ENCODE measurements at places on chromosomes 4 and X. TPM values are rescaled to one million over a fixed set of nuclear protein-coding genes. Genes with fewer than 3 reads are reported as not detected.

The LRCH2 gene
- not detected for total RNA-seq

The ZNF711 gene
- 0.30 TPM for total RNA-seq

The GPC3 gene
- total RNA-seq: 0.72 TPM

The PIR gene
- 2.4 TPM for total RNA-seq

The UCHL1 gene
- 1.5 TPM for total RNA-seq

- peaks cover 4% of the 10 kb centered on the region for H3K36me3 ChIP-seq
- no peaks in the 10 kb centered on the region for H3K27me3 ChIP-seq
- H3K4me1 ChIP-seq: peaks cover 6% of the 10 kb centered on the region
- DNase-seq: no peak
Observed at GRCh38 chr4:47562297-47562696, 77.2 kb downstream of the ATP10D start.

GRCh38 chr4:152045449-152045806 is 284.6 kb upstream of the GATB start:
- H3K36me3 ChIP-seq: peaks cover 7% of the 10 kb centered on the region
- DNase-seq: no peak
- H3K27me3 ChIP-seq: no peaks in the 10 kb centered on the region
- H3K4me1 ChIP-seq: no peaks in the 10 kb centered on the region
- H3K27ac ChIP-seq: no peak overlapping the region

DNA sequence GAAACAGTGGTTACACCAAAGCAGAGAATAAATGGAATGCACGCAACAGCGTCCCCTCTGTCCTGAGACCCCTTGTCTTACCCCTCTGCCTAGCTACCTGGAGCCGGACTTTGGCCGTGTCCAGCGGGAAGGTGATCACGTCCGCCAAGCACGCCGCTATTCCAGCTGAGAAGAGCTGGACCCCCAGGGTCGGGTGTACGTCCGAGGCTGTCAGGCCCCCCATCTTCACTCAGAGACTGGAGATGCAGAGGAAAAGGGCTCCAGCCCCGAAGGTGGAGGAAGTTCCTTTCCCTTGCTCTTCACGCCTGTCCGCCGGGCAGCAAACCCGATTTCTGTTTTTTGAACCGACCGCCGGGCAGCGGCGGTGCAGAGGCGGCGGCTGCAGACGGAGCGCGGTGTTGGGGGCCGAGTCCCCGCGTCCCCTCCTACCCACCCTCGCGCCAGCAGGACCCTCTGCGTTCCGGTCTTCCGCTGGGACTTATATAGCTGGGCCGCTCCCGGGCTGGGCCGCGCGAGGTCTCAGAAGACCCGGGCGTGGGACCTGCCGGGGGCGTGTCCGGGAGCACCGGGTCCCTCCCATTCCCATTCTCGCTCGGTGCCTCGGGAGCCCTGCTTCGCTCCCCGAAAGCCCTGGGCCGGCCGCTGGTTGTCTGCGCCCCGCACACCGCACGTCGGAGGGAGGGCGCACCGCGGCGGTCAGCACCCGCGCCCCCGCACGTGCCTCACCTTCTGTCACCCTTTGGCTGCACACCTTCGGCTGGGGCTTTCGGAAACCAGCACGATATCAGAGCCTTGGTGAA is at the start of gene UCP1:
Gene UCP1, minus strand, starts transcription at position 455 of the 800 bp plus-strand sequence. Its CDS starts 232 bp downstream, at position 223.
- peak; percentile 33 for DNase-seq
- H3K4me1 ChIP-seq: peaks cover 10% of the 10 kb centered on the region
- peak within 1 kb of the TSS; percentile 60 for H3K4me3 ChIP-seq
- H3K27me3 ChIP-seq: peaks cover 59% of the 10 kb centered on the region

DNA sequence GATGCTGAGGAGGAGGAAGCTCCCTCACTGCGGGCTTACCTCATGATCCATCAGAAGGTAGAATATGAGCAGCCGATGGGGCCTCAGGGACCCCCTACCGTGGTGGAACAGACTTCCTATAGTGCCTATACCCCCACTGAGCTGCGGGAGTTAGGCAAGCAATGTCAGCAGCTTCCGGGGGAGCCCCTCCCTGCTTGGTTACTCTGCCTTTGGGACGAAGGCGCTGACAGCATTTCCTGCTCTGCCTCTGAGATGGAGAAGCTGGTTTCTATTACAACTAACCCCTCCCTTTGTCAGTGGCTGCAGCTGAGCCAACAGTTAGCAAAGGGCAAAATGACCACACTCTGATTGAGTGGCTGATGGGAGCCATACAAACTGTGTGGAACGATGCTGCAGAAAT is 430.7 kb downstream of the IDS start:
- peaks cover 4% of the 10 kb centered on the region for H3K4me1 ChIP-seq
- peak; percentile 36 for DNase-seq
- H3K4me3 ChIP-seq: no peak overlapping the region
- no peak overlapping the region for H3K27ac ChIP-seq
- H3K27me3 ChIP-seq: no peaks in the 10 kb centered on the region
- no peaks in the 10 kb centered on the region for H3K36me3 ChIP-seq

GRCh38 chr4:14641871-14642270 is 360.4 kb upstream of the CPEB2 start:
- no peaks in the 10 kb centered on the region for H3K36me3 ChIP-seq
- H3K27me3 ChIP-seq: peaks cover 3% of the 10 kb centered on the region
- no peak for DNase-seq
- H3K27ac ChIP-seq: no peak overlapping the region

- peak within 1 kb of the TSS; percentile 87 for H3K27ac ChIP-seq
- H3K36me3 ChIP-seq: no peaks in the 10 kb centered on the region
- peaks cover 15% of the 10 kb centered on the region for H3K4me1 ChIP-seq
- peak within 1 kb of the TSS; percentile 91 for H3K4me3 ChIP-seq
- DNase-seq: peak; percentile 78
Observed at GRCh38 chrX:21374163-21374993, at the start of gene CNKSR2. Gene CNKSR2, plus strand, starts transcription at chrX:21374418. Its CDS starts 480 bp downstream, at chrX:21374898.

GRCh38 chrX:40247382-40247781 is 149.6 kb upstream of the BCOR start:
- peaks cover 6% of the 10 kb centered on the region for H3K4me1 ChIP-seq
- peaks cover 3% of the 10 kb centered on the region for H3K27me3 ChIP-seq
- no peaks in the 10 kb centered on the region for H3K36me3 ChIP-seq

GRCh38 chr4:13985837-13986236 is 358.3 kb upstream of the BOD1L1 start:
- H3K27me3 ChIP-seq: peaks cover 5% of the 10 kb centered on the region
- H3K4me3 ChIP-seq: no peak overlapping the region

GRCh38 chr4:35247047-35247446 is 997.3 kb downstream of the ARAP2 start:
- no peak overlapping the region for H3K27ac ChIP-seq
- no peaks in the 10 kb centered on the region for H3K36me3 ChIP-seq
- no peaks in the 10 kb centered on the region for H3K27me3 ChIP-seq
- H3K4me1 ChIP-seq: no peaks in the 10 kb centered on the region
- no peak overlapping the region for H3K4me3 ChIP-seq
- DNase-seq: no peak

- DNase-seq: peak; percentile 40
- no peak overlapping the region for H3K27ac ChIP-seq
- no peak overlapping the region for H3K4me3 ChIP-seq
- H3K36me3 ChIP-seq: peaks cover 9% of the 10 kb centered on the region
- no peaks in the 10 kb centered on the region for H3K27me3 ChIP-seq
- peaks cover 14% of the 10 kb centered on the region for H3K4me1 ChIP-seq
Observed at GRCh38 chrX:119784747-119785446, 6.5 kb downstream of the RPL39 start.

Data from activated naive CD8-positive, alpha-beta T cell treated with anti-CD3 and anti-CD28 coated beads, Interleukin-2, amount 10 ng/mL, durations not matched to agents 7 days and 5 days (primary cell).